GM19239 (cell line): ENCODE measurements at places on chromosomes 16 and 17.
A peak's percentile ranks its signal among the peaks of the same experiment; 100 is the strongest.

DNA sequence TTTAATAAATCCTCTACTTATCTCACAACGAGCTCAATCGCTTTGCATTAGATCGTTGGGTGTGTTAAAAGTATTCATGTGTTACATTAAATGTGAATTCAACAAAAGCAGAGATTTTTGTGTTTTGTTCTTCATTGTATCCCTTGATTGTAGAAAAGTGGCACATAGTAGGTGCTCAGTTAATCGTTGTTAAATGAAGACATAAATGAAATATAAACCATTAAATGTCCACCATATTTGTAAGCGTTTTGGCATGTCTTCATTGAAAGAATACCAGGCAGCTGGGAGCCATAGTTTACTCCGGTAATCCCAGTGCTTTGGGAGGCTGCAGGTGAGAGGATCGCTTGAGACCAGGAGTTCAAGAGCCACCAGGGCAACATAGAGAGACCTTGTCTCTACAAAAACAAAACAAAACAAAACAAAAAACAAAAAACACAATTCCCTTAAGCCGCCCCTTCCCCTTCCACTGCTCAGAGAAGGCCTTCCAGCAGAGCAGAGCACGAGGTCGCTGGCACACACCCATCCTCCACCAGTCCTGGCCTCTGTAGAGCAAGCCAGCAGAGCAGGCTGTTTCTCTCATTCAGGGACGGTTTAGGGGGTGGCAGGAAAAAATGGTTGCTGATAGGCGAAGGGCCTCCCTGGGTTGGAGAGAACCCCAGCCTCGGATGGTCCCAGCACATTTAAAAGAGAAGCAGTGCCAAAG lies 673 bp upstream of the CHD9 start:
- no peak for DNase-seq

DNA sequence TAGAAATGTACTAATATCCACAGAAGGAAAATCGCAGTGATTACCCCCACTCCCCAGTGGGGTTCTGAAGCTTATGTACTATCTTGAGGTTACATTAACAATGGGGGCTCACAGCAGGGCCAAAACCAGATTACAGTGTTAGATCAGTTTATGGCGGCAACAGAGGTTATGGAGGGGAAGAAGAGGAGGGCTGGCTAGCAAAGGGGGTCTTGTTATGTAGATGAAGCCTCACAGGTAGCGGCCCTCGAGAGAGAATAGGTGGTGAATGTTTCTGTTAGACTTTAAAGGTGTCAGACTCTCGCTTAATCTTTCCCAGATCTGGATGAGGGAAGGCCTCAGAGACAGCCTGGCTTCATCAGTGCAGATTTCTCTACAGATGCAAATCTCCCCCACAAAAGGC lies 22.2 kb downstream of the RNF112 start:
- DNase-seq, result no peak

GRCh38 chr16:19879241-19879792 lies 5.3 kb downstream of the GPRC5B start:
- DNase-seq, result no peak

GRCh38 chr16:88983771-88984687 lies 7.0 kb upstream of the CBFA2T3 start:
- DNase-seq, result no peak

GRCh38 chr16:77386831-77387814 lies 47.7 kb downstream of the ADAMTS18 start:
- DNase-seq, result no peak

DNA sequence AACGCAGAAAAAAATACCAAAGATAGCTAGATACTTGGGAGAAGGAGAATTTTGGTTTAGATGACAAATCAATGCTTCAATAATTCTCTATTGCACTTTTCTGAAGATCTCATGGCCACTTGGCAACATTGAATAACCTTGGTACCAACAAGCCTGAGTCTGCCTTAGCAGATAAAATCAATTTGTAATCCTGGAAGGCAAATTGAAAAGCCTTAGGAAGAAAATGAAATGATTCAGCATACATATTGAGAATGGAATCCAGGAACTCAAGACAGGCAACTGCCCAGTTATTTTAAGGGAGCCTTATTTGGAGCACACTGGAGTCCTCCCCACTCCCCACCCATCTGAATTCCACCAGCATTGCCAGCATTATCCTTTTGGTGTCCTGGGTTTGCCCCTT lies 109.3 kb upstream of the SOX9 start:
- no peak for DNase-seq

DNA sequence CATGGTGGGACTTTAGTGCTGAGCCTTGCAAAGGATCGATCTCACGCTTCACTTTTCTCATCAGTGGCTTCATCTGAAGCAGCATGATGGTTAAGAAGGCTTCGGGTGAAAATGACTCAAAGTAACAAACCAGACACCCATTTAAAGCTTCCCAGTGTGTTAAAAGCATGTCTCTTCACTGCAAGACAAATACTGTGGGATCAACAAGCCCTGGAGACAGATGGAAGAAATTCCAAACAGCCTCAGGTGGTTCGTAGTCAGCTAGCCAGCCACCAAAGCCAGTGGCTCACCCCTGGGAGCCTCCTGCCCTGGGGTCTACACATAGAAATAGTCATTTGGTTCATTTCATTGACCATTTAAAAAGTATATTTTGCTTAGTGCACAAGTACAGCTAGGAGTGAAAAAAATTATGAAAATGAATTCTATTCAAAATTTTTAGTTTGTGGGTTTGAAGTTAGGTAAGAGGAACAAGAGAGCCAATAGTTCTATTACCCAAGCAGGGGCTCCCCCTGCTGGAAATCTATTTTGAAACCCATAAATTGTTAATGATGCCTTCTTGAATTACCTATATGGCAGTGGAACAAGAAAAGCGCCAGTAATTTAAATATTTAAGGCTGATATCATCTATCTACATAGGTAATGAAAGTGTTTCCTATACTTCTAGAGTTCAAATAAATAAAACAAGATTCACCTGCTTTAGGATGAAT lies 51.6 kb downstream of the PMP22 start:
- no peak for DNase-seq

- DNase-seq, result no peak
Measured at GRCh38 chr16:69858191-69859104, 92.7 kb upstream of the CLEC18A start.

DNA sequence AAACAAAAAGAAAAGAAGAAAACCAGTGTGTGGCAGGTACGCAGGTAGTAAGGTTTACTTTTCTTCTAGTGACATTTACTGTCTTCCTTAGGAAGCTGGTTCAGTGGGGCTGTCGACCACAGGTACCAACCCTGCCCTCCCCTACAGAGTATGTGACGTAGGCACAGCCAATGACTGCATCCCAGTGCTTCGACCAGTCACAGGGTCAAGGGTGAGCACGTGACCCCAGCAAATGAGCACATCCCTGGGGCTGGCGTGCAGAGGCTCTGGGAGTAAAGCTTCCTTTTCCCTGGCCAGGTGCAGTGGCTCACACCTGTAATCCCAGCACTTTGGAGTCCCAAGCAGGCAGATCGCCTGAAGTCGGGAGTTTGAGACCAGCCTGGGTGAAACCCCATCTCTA lies 38.9 kb upstream of the PLCG2 start:
- peak; percentile 52 for DNase-seq

- DNase-seq, result no peak
Measured at GRCh38 chr16:74184839-74185238, 111.8 kb upstream of the PSMD7 start.

- DNase-seq, result no peak
Measured at GRCh38 chr16:49498264-49498663, 124.7 kb downstream of the C16orf78 start.

DNA sequence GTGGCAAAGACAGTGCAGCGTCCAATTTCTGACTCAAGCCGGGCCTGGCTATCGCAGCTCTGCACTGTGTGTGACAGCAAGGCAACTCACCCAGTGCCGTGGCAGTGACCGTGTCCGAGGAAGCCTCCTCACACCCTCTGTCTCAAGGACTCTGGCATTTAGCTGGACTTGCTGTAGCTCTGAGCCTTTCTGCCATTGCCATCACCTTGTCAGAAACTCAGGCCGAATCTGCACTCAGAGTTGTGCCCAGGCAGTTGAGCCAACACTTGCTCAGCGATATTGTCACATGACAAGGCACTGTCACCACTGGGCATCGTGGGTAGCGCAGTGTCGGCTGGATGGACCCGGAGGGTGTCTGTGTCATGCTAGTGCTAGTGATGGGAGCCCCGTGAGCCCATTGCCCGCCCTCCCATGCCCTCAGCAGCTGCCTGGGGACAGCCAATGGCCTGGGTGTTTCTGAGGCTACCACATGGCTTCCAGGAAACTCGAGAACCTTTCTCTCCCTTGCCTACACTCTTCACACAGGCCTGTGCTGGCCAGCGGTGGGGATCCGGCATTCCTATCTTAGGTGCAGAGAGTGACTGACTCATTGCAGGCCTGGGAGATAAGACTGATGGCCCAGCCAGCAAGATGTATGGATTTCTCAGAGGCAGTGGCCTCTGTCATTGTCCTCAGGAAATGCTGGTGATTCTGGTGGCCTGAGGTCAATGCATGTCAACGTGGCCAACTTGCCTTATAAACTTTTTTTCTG lies 22.1 kb upstream of the STH start:
- DNase-seq, result no peak

- no peak for DNase-seq
Measured at GRCh38 chr16:22030087-22030812, 22.3 kb downstream of the MOSMO start.

- no peak for DNase-seq
Measured at GRCh38 chr17:70215656-70216055, 46.3 kb downstream of the KCNJ2 start.

DNA sequence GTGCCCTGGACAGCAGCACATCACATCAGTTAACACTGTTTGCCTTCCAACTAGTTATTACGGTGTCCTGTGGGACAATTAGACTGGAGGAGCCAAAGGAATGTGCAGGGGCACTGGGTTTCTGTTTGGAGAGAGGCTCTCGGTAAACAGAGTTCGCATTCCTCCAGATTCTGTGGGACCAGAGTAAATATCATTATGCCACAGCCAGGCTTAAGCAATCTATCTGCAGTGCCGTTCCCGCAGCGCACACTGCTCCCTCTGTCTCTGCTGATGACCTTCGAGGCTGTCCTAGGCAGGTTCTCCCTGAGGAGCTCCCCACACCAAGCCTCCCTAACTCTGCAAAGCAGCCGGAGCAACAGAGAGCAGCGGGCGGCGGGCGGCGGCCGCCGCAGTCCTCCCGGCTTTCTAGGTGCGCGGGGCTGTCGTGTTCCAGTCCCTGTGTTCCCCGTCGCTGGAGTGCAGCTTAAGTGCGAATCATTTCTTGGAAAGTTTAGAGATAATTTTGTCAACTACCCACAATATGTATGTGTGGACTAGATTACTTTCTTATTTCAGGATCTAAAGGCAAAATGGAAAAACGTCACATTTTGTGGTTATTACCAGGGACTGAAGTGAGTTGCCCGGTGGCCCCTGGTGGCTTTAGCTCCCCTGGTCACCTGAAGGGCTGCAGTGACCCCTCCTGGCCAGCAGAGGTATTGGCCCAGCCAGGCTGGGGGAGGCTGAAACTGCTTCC lies 43.3 kb downstream of the PGS1 start:
- peak; percentile 94 for DNase-seq

DNA sequence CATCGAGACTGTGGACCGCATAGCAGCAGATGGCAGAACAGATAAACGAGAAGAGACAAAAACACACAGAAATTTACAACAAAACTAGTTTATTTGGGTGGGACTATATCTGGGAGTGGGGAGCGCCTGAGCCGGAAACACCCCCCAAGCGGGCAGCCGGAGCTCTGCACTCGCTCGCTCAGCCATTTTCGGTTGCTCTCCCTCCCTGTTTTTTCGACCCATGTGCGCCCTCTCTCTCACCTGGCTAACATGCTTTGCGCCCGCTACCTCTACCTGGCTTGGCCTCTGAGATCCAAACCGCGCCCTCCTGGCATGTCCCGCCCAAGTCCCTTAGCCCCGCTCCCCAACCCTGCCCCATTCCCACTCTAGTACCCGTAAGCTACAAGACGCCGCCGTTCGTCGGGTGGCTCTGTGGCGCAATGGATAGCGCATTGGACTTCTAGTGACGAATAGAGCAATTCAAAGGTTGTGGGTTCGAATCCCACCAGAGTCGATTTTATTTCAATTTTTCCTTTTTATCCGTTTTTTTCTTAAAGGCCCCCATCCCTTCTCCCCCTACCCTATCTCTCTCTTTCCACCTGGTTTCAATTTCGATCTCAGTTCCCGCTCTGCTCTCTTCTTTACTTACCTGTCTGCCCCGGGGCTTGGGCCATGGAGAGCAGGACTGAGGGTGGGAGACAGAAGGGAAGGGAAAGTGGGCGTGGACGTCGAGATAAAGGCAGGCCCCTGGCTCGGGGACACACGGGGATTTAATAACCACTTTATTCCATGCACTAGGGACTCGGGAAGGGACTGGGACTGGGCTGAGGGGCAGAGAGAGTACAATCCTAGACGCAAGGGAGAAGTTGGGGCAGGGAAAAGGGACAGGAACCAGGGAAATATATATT lies 2.4 kb upstream of the ALOXE3 start:
- DNase-seq, result no peak

- no peak for DNase-seq
Measured at GRCh38 chr17:14688134-14688533, 387.3 kb downstream of the HS3ST3B1 start.

DNA sequence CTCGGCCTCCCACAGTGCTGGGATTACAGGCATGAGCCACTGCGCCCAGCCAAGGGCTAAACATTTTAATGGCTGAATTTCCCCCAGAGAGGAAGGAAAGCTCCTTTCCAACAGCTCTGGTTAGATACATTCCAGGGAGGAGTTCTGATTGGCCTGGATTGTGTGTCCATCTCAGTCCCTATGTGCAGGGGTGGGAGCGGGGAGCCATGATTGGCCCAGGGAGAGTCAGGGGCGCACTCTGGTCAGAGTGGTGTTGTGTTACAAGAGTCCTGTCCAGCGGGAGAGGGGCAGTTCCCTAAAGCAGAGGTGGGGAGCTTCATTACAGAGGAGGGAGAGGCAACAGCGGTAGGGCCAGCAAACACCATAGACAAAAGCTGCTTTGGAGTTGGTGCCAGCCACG lies 75.0 kb downstream of the RAP1GAP2 start:
- DNase-seq, result no peak

DNA sequence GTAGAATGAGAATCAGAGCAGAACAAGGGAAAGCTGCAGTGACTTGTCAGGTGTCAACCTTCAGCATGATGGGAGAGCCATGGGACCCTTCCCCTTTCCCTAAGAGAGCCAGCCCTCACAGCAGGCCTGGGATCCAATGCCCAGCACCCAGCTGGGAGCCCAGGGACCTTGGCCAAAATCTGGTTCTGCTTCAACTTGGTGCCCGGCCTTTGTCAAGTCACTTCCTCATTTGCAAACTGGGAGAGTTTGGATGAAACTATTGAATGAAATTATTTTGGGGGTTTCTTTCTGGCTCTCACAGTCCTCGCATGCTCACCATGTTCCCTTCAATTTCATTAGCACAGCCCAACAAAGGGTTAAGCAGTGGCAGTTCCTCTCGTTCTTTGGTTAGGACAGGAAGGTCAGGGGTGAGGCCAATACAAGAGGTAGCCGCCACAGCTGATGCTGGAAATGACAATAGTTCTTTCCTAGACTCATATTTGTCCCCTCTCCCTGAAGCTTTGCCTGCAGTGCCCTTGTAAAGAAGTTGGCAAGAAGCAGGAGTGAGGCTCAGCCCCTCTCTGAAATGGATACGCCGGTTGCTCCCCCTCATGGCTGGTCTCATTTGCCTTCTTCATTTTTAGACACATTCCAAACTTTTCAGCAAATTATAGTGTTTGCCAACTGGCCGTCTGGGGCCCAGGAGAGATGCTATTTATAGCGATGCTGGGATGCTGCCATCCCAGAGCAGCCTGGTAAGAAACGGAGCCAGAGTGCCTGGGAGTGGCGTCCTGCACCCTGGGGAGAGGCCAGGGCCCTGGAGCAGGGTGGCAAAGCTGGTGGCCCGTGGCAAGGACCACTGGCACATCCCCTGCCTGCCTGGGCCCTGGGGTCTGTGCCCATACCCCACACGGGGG lies 34.5 kb upstream of the MEOX1 start:
- DNase-seq, result no peak

GRCh38 chr17:44921122-44921882 lies 6.0 kb upstream of the GFAP start:
- DNase-seq, result no peak
